Upper lobe of left lung (tissue), 6 donors: ENCODE measurements at places on chromosomes 11 and 22. TPM values are rescaled to one million over a fixed set of nuclear protein-coding genes. Genes with fewer than 3 reads are reported as not detected.

GRCh38 chr22:49046000-49046545 lies 781.6 kb downstream of the BRD1 start:
- no peaks in the 10 kb centered on the region for H3K27me3 ChIP-seq
- no peaks in the 10 kb centered on the region for H3K4me1 ChIP-seq
- no peaks in the 10 kb centered on the region for H3K36me3 ChIP-seq

The OR6T1 gene
- total RNA-seq: not detected

- H3K4me3 ChIP-seq: no peak overlapping the region
- DNase-seq: no peak
- H3K36me3 ChIP-seq: no peaks in the 10 kb centered on the region
- H3K27me3 ChIP-seq: no peaks in the 10 kb centered on the region
- no peak overlapping the region for H3K27ac ChIP-seq
- H3K4me1 ChIP-seq: peaks cover 33% of the 10 kb centered on the region
Measured at GRCh38 chr22:41856469-41856868, 23.6 kb downstream of the SREBF2 start.

GRCh38 chr11:81989093-81989492 lies 744.6 kb downstream of the FAM181B start:
- no peaks in the 10 kb centered on the region for H3K4me1 ChIP-seq
- DNase-seq: no peak
- H3K4me3 ChIP-seq: no peak overlapping the region
- no peaks in the 10 kb centered on the region for H3K27me3 ChIP-seq
- no peaks in the 10 kb centered on the region for H3K36me3 ChIP-seq
- H3K27ac ChIP-seq: no peak overlapping the region

The GLYATL1 gene
- not detected for total RNA-seq

- H3K4me3 ChIP-seq: no peak overlapping the region
- no peak for DNase-seq
- no peaks in the 10 kb centered on the region for H3K27me3 ChIP-seq
- H3K4me1 ChIP-seq: no peaks in the 10 kb centered on the region
Measured at GRCh38 chr11:36258730-36259360, 30.4 kb downstream of the COMMD9 start.

DNA sequence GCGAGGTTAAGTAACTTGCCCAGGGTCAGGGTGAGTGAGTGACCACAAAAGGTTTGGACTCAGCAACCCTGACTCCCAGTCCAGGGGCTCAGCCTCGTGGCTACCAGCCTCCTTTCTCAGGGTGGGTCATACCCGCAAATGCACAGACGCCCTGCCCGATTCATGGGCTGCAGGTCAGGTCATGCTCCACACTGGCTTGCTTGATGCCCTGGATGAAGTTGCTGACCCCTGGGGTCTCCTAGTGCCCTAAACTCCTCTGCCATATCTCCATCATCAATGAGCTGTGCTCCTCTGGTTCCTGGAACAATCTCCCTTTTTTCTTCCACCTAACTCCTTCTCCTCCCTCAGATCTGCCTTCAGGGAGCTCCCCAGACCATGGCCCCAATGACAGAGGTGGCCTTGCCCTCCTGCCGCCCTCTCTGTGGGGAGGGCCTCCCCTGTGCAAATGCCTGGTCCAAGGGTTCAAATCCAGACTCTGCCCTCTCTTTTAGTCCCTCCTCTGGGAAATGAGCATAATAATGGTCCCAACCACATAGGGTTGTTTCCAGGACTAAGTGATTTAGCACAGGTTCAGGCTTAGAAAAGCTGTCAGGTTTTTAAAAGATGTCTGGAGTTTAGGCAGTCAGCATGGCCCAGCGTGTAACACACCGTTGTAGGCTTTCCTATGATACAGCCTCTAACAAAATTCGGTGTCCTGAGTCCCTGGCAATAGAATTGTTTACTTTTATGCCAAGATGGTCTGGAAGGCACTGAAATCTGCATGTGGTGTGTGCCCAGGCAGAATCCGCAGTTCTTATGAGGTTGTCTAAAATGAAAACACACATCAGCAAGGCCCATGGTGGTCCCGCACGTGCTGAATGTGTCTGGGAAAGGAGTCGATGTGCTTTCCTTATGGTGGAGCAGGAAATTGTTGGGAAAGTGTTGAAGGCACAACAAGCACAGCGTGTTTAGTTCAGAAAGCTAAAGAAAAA lies 63.6 kb downstream of the CD82 start:
- peaks cover 24% of the 10 kb centered on the region for H3K4me1 ChIP-seq
- no peaks in the 10 kb centered on the region for H3K27me3 ChIP-seq
- H3K27ac ChIP-seq: peak overlapping the region; percentile 70
- no peak overlapping the region for H3K4me3 ChIP-seq
- no peak for DNase-seq

The RAC2 gene
- total RNA-seq: 126 TPM

GRCh38 chr22:43185860-43186261 lies 1.1 kb downstream of the TTLL12 start:
- H3K27me3 ChIP-seq: no peaks in the 10 kb centered on the region
- peaks cover 2% of the 10 kb centered on the region for H3K36me3 ChIP-seq
- peaks cover 26% of the 10 kb centered on the region for H3K4me1 ChIP-seq
- H3K4me3 ChIP-seq: peak overlapping the region; percentile 66
- peak overlapping the region; percentile 12 for H3K27ac ChIP-seq

The RAB38 gene
- 7.1 TPM for total RNA-seq

The MTCH2 gene
- 21.0 TPM for total RNA-seq

- no peak overlapping the region for H3K4me3 ChIP-seq
- H3K36me3 ChIP-seq: peaks cover 26% of the 10 kb centered on the region
- H3K27ac ChIP-seq: peak overlapping the region; percentile 69
- no peaks in the 10 kb centered on the region for H3K27me3 ChIP-seq
Measured at GRCh38 chr11:78562398-78562797, 12.3 kb downstream of the NARS2 start.

GRCh38 chr22:46000081-46001027 lies 23.4 kb upstream of the WNT7B start:
- no peak for DNase-seq
- H3K4me1 ChIP-seq: peaks cover 57% of the 10 kb centered on the region
- no peaks in the 10 kb centered on the region for H3K36me3 ChIP-seq
- H3K4me3 ChIP-seq: no peak overlapping the region

The RTN4R gene
- total RNA-seq: 9.4 TPM

DNA sequence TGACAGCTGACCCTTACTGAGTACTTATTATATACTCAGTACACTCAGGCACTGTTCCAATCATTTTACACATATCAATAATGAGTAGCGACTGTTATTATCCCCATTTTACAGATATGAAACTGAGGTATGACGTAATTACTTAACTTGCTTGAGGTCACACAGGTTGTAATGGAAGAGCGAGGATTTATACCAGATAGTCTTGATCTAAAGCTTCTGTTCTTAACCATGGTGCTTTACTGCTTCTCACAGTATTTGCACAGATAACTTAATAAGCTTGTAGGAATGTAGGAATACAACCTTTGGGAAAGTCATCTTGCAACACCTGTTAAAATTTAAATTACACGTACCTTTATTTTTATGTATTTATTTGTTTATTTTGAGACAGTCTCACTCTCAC lies 31.7 kb upstream of the TMEM135 start:
- no peaks in the 10 kb centered on the region for H3K27me3 ChIP-seq
- no peak for DNase-seq
- H3K36me3 ChIP-seq: no peaks in the 10 kb centered on the region
- H3K4me1 ChIP-seq: no peaks in the 10 kb centered on the region
- peak overlapping the region; percentile 53 for H3K27ac ChIP-seq

The ACAD8 gene
- 40.4 TPM for total RNA-seq

DNA sequence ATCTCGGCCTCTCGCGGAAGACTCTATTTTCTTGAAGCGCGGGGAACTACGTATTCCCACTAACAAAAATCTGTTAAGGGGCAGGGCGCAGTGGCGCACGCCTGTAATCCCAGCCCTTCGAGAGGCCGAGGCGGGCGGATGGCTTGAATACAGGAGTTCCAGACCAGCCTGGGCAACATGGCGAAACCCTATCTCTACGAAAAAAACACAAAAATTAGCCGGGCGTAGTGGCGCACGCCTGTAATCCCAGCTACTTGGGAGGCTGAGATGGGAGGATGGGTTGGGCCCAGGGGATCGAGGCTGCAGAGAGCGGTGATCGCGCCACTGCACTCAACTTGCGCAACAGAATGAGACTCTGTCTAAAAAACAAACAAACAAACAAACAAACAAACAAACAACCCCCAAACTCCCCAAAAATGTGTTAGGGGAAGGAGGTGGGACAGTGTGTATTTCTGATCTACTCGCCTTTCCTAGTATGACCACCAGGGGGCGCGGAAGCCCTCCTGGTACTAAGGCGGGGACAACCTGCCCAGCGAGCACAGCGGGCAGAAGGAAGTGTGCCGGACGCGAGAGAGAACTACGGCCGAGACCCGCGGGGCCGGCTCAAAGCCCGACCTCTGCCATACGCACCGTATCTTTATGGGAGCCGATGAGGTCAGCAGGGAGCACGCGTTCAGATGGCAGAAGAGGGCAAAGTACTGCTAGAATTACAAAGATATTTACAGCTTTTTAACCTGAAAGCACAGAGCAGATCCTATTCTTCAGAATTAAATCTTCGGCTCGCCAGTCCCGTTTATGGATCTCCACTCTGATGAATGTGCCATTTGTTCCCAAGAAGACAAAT lies 1.3 kb upstream of the STX3 start:
- peak overlapping the region; percentile 96 for H3K27ac ChIP-seq
- H3K27me3 ChIP-seq: no peaks in the 10 kb centered on the region
- H3K36me3 ChIP-seq: no peaks in the 10 kb centered on the region
- DNase-seq: peak; percentile 88
- H3K4me1 ChIP-seq: peaks cover 15% of the 10 kb centered on the region
- H3K4me3 ChIP-seq: peak overlapping the region; percentile 99

GRCh38 chr11:44399968-44400367 lies 90.0 kb upstream of the ALX4 start:
- no peaks in the 10 kb centered on the region for H3K27me3 ChIP-seq
- H3K36me3 ChIP-seq: no peaks in the 10 kb centered on the region
- DNase-seq: no peak
- no peaks in the 10 kb centered on the region for H3K4me1 ChIP-seq
- H3K4me3 ChIP-seq: no peak overlapping the region

DNA sequence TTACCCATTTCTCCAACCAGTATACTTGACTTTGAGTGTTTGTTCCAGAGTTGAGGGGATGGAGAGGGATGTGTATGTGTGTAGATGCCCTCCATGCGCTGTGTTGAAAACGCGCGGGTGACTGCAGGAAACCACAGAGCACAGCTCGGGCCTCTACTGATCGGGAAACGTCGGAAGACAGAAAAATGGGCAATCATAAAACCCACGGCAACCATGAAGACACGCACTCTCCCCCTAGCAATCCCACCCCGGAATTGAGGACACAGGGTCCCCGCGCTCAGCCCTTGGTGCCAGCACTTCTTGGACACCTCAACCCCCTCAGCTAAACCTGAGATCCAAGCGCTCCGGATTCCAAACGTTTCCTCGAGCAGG lies 251 bp upstream of the UQCC3 start:
- peak overlapping the region; percentile 92 for H3K27ac ChIP-seq
- no peak for DNase-seq
- H3K4me3 ChIP-seq: peak overlapping the region; percentile 68
- H3K27me3 ChIP-seq: no peaks in the 10 kb centered on the region
- peaks cover 31% of the 10 kb centered on the region for H3K36me3 ChIP-seq
- peaks cover 38% of the 10 kb centered on the region for H3K4me1 ChIP-seq

- H3K36me3 ChIP-seq: peaks cover 7% of the 10 kb centered on the region
- no peak overlapping the region for H3K27ac ChIP-seq
- H3K4me1 ChIP-seq: no peaks in the 10 kb centered on the region
- no peaks in the 10 kb centered on the region for H3K27me3 ChIP-seq
Measured at GRCh38 chr11:76008474-76008873, 193.5 kb downstream of the UVRAG start.

- no peak for DNase-seq
- peaks cover 17% of the 10 kb centered on the region for H3K4me1 ChIP-seq
- no peaks in the 10 kb centered on the region for H3K36me3 ChIP-seq
- H3K27me3 ChIP-seq: no peaks in the 10 kb centered on the region
- H3K27ac ChIP-seq: no peak overlapping the region
Measured at GRCh38 chr11:45169310-45170072, 23.1 kb downstream of the PRDM11 start.

GRCh38 chr11:65308281-65308891 lies 6.3 kb upstream of the CDC42EP2 start:
- DNase-seq: peak; percentile 64
- no peaks in the 10 kb centered on the region for H3K27me3 ChIP-seq
- no peak overlapping the region for H3K4me3 ChIP-seq
- peak overlapping the region; percentile 27 for H3K27ac ChIP-seq
- no peaks in the 10 kb centered on the region for H3K36me3 ChIP-seq
- peaks cover 49% of the 10 kb centered on the region for H3K4me1 ChIP-seq

The CARD16 gene
- total RNA-seq: 12.0 TPM

The TCN2 gene
- total RNA-seq: 86.7 TPM

DNA sequence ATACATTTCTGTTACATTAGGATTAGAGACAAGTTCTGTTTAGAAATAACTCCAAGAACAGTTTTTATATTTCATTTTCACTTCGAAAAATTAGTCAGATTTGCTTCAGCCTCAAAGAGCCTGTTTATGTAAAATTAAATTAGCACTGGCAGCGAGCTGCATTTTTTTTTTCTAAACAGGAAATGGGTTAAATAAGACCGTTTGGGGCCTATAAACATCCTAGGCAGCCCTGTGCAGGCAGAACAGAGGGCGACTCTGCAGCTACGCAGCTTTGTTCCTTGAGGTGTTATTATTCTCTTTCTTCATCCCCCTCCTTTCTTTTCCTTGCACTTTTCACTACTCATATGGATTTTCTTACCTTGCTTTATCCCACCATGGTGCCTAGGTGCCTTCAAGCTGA lies 48.7 kb downstream of the CWC15 start:
- no peaks in the 10 kb centered on the region for H3K36me3 ChIP-seq
- DNase-seq: no peak
- H3K27me3 ChIP-seq: no peaks in the 10 kb centered on the region

DNA sequence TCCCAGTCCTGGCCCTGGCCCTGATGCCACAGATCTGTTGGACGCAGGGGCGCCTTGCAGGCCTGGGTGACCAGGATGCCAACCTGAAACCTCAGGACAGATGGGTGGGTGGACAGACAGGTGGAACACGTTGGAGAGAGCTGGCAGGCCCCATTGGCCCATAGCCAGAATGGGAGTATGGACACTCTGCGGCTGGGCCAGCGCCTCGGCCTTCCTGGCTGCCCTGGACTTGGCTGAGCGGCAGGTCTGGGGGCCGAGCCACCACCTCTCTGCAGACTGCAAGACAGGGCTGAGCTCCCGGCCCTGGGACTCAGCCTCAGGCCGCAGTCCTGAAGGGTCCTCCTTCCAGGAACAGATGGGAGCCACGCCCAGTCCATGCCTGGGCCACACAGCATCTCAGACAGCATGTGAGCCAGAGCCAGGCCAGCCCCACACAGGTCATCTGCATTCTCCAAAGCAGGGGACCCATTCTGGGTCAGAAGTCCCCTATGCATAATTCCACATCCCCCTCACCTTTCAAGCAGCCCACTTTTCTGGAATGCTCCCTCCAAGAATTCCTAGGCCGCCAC lies 14.1 kb downstream of the WNT7B start:
- no peaks in the 10 kb centered on the region for H3K36me3 ChIP-seq
- H3K4me1 ChIP-seq: no peaks in the 10 kb centered on the region
- no peak overlapping the region for H3K4me3 ChIP-seq
- H3K27me3 ChIP-seq: no peaks in the 10 kb centered on the region

- no peaks in the 10 kb centered on the region for H3K36me3 ChIP-seq
- H3K27ac ChIP-seq: no peak overlapping the region
- no peak for DNase-seq
- no peak overlapping the region for H3K4me3 ChIP-seq
Measured at GRCh38 chr11:86408845-86409244, 34.2 kb downstream of the CCDC81 start.

The UBQLNL gene
- 0.27 TPM for total RNA-seq
